ENCODE measurements at places on chromosomes 7 and 10.

GRCh38 chr7:132059141-132059540 lies 502.7 kb upstream of the PODXL start:
- no peak for DNase-seq

- no peak for DNase-seq
Measured at GRCh38 chr7:39898867-39899266, 51.2 kb upstream of the CDK13 start.

DNA sequence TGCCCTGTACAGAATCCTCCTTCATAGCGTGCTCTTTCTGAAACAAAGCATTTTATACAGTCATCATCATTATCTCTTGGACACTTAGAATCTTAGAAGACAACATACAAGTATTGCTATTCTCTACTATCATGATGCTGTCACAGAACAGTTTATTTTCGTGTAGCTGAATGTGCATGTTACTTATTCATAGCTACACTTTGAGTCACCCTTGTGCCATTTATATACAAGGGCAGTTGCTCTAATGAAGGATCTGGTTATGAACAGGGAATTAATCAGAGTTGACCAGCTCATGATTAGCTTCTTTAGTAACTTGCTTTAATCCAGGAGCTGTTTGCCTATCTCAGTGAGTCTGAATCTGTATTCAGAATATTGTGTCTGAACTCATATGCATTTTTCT lies 11.2 kb downstream of the CASP2 start:
- no peak for DNase-seq

DNA sequence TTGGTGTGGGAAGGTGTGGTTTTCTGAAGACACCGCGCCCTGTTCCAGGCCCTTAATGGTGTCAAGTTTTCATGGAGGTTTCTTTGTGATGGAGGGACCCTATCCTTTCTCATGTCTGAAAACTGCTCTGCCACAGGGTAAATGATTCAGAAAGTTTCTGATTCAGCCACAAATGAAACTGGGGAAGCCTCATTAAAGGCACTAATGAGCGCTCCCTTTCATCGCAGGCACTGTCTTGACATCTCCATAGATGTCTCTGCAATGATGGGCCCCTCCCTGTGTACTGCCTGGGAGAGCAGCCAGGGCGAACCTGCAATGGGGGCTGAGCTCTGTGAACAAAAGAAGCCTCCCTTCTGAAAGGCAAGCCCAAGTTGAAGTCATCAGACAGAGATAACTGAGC lies 355.3 kb downstream of the PRPF18 start:
- no peak for DNase-seq

- DNase-seq, result no peak
Measured at GRCh38 chr7:98351136-98351535, 49.8 kb downstream of the BAIAP2L1 start.
